ENCODE measurements at places on chromosomes 16 and 17.
A peak's percentile ranks its signal among the peaks of the same experiment; 100 is the strongest.

- no peak for DNase-seq
These were observed 986 bp downstream of the CRISPLD2 start for GRCh38 chr16:84820771-84821170.

- DNase-seq = peak; percentile 45
These were observed 23.3 kb downstream of the CEP295NL start for GRCh38 chr17:78879635-78880186.

DNA sequence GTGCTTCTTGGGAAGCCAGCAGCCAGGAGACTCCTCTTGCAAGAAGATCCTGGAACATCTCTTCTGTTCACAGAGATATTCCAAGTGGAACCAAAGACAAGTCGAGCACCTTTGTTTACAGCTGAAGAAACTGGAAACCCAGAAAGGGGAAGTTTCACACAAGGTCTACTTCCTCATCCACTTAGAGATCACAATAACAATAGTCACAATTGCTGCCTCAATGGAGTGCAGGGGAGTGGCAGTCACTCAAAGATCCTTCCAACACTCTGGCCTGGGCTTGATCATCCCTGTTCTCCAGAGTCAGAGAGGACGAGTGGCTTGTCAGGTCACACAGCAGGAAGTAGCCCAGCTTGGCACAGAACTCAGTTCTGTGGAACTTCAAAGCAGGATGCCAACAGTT, 46.9 kb upstream of the SIAH1 start:
- no peak for DNase-seq

- no peak for DNase-seq
These were observed 21.0 kb upstream of the MTMR4 start for GRCh38 chr17:58535431-58535830.

DNA sequence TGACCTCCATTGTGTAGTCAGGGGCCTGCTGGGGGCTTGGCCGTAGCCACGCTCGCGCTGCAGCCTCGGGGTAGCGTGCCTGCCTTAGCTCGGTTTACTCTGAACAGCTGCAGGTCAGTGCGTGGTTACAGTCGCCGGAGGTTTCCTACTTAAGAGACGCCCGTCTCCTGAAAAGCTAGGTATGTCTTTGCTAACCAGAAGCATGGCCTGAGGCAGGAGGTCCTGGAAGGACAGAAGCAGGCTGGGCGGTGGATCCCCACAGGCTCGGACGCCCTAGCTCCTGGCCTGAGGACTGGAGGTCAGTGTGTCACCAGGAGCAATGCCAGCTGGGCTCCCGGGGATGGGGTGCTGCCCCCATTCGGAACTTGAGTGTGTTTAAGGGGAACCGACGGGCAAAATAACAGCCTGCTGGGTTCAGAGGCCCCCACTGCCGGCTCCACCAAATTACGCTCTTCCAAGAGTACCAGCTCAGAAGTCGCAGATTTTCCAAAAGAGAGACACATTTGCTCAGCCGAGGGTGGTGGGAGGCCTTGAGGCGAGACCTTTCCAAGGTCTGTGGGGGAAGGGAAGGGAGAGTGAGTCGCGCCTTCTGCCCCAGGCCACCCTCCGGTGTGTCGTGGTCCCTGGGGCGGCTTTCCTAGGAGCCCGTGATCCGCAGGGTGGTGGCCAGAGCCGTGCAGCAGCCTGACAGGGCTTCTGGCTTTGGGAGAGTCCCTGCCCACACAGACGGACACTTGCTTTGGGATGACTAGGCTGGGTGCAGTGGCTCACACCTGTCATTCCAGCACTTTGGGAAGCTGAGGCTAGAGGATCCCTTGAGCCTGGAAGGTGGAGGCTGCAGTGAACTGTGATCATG, 3.9 kb upstream of the GNG13 start:
- DNase-seq = no peak

DNA sequence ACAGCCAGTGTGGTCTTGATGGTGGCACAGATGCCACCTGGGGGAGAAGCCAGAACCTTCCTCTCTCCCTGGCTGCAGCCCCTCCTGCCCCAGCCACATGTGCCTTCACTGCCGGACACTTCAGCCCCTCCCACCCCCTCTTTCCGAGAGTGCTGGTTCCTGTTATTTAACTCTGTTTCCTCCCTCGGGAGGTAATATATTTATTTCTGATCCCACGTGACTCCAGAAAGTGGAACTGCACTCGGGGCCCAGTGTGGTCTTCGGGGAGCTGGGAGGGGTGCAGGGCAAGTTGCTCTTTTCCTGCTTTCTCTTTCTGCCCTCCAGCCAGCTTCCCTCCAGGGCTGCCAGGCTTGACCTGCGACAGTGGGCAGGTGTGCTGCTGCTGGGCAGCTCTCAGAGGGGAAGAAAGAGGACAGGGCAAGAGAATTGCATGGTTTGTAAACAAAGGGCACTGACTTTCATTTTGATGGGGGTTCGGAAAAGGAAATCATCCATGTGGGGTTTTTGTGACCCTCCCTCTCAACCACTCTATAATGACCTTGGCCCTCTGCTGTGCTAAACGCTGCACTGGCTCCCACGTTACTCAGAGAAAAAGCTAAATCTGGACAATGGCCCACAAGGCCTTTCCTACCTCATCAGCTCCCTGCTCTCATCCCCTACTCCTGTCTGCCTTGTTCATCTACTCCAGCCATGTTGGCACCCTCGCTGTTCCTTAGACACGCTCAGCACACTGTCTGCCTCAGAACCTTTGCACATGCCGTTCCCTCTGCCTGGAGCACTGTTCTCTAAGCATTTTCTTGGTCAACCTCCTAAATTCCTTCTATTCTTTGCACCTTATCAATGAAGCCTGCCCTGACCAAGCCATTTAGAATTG, 8.2 kb upstream of the CIITA start:
- no peak for DNase-seq

All from stimulated activated CD4-positive, alpha-beta T cell treated with anti-CD3 and anti-CD28 coated beads, Interleukin-15, amount 100 ng/mL, for 24 hours (primary cell).